ENCODE measurements at places on chromosomes 2 and 18.
A peak's percentile ranks its signal among the peaks of the same experiment; 100 is the strongest.

DNA sequence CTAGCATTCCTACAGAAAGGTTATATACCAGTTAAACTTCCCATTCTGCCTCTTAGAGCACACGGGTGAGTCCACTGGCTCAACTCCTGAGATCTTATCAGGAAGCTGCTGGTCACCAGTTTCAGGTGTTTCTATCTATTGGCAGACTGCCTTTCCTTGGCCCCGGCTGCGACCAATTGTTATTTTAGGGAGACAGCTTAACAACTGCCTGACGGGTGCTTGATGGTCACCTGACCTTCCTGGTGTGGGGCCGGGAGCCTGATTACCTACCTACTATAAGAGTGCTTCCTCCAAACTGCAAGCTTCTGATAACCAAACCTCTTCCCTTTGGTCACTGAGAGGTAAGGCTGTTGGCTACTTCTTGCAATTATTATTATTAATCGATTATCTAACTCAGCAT is 122.1 kb upstream of the XIRP2 start:
- DNase-seq, result no peak

- DNase-seq, result no peak
Measured at GRCh38 chr2:238873841-238874240, 26.0 kb downstream of the TWIST2 start.

GRCh38 chr18:24731981-24732380 is 271.5 kb downstream of the HRH4 start:
- DNase-seq, result no peak

DNA sequence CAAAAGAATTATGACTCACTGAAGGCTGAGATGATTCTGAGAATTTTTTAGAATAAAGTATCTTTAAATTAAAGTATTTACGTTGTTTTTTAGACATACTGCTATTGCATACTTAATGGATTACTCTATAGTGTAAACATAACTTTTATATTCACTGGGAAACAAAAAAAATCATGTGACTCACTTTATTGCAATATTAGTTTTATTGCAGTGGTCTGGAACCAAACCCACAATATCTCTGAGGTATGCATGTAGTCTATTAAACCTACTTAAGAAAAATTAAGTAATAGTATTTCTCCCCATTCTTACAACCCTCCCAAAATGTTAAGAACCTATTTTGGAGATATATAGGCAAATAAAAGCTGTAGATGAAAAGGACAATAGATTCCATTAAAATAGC is 142.9 kb upstream of the ZNF521 start:
- no peak for DNase-seq

GRCh38 chr2:42163444-42164045 is 5.6 kb upstream of the EML4 start:
- peak; percentile 68 for DNase-seq

DNA sequence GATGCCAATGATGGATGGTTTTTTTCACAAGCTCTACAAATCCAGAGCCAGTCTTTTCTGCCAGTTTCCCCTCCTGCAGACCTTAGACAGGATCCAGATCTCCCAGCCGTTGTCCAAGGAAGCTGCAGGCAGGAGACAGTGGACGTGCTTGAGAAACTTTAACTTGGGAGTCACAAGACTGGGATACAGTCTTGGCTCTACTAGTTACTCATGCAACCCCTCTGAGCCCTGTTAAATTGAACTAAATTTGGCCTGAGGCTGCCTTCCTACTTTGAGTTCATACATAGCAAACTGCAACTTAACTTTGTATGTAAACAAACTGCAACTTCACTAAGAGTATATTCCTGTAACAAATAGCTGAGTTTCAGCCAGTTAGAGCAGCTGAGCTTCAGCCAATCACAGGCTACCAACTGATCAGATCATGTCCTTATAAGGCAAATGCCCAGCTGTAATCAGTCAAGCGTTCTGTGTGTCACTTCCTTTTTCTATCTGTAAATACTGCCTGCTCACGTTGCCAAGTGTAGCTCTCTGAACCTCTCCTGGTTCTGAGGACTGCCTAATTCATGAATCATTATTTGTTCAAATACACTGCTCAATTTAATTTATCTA is 140.9 kb downstream of the CAPN13 start:
- DNase-seq, result peak; percentile 50

GRCh38 chr2:238667639-238668038 is 180.2 kb upstream of the TWIST2 start:
- no peak for DNase-seq

- no peak for DNase-seq
Measured at GRCh38 chr2:147068071-147068470, 776.8 kb upstream of the ACVR2A start.

DNA sequence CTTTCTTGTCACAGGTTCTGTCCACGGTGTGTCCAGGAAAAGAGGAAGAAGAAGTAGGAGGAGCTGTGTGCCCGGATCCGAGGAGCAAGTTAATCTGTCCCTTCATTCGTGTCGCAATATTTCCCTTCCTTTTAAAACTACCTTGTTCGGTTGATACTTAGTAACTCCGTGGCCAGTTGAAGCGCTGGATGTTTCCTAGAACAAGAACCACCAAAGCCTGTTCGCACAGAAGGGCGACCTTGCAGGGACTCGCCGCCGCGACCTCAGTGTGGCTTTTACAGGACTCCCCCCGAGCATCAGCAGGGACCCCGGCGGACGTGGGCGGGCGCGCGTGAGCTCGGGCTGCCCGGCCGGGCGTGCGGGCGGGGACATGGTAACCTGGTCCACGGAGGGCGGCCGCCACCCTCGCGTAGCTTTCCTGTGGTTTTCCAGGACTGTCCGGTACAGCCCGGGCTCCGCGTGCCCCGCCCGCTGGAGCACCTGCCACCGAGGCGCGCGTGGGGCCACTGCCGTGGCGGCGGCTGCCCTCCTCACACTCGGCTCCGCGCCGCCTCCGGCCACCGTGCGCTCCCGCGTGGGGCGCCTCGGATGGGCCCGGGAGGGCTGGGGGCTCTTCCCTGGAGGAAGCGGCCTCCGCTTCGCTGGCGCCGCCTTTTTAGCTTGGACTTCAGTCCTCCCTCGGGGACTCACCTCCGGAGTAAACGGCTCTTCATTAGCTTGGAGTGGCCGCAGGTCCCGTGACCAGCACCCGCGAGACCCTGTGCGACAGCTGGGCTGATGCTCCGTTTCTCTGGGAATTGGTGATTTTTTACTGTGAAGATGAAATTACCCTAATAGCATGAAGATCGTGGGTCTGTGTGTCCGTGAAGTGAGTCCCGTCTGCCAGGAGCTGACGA is 9.2 kb upstream of the D2HGDH start:
- no peak for DNase-seq

DNA sequence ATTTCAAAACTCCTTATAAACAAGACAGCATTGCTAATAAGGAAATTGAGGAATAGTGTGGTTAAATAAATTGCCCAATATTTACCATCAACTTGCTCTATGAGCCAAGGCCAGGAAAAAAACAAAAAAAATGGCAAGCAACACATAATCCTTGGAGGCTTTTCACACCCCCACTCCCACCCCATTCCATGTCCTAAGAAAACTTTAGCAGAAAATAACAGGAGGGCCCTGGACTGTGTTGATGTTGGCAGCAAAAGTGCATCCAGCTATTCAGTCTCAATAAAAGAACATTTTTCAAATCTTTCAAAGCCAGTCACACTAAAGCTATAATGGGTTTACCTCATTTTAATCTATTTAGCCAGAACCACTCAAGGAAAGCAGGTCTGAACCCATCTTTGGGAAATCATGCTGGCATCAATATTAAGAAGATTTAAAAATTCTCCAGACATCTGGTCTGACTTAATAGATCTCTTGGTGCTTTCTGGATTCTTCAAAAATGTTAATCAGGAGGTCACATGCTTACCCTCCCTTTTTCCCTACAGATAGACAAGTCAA is 34.6 kb upstream of the STK17B start:
- no peak for DNase-seq

GRCh38 chr2:96538487-96539214 is 2.1 kb downstream of the ARID5A start:
- no peak for DNase-seq

GRCh38 chr2:236818281-236819045 is 248.8 kb downstream of the ACKR3 start:
- DNase-seq, result no peak

GRCh38 chr2:107069890-107070289 is 183.9 kb upstream of the ST6GAL2 start:
- DNase-seq, result no peak

- no peak for DNase-seq
Measured at GRCh38 chr2:204401114-204401513, 144.2 kb upstream of the PARD3B start.

GRCh38 chr18:23542461-23542860 is 39.1 kb downstream of the RMC1 start:
- DNase-seq, result no peak

DNA sequence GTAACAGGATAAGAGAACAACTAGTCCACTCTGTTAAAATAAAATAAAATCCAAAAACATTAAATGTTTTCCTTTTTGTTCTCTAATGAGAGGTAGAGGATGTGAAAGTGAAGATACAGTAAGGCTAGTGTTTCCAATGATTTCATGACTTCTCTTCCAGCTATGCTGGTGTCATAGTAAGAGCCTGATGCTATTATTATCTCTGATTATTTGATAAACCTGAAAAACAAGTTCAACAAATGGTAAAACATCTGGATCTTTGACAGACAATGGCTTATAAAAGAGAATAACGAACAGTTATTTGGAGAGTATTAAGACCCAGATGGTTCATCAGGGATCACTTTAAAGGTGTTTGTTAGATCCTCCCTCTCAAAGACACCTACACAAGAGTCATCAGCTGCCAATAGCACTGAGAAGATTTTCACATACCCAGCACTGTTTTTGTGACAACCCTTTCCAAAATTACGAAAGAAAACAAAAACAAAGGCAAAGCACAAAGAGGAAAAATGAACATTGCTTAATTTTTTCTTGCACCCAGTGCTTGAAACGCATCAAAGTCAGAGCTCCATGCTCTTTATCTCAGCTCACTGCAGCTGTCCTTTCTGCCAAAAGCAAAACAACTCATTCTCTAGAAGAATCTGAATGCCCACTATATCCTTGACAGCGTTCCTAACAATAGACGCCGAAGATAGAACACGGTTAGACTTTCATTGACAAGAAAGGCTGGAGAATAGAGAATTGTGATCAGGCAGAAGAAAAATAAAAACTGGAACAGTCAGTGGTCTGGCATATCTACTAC is 168.6 kb downstream of the SLC8A1 start:
- DNase-seq, result no peak

All from NCI-H446 (cell line).